SK-N-DZ (cell line): ENCODE measurements at places on chromosomes 5 and 9.

DNA sequence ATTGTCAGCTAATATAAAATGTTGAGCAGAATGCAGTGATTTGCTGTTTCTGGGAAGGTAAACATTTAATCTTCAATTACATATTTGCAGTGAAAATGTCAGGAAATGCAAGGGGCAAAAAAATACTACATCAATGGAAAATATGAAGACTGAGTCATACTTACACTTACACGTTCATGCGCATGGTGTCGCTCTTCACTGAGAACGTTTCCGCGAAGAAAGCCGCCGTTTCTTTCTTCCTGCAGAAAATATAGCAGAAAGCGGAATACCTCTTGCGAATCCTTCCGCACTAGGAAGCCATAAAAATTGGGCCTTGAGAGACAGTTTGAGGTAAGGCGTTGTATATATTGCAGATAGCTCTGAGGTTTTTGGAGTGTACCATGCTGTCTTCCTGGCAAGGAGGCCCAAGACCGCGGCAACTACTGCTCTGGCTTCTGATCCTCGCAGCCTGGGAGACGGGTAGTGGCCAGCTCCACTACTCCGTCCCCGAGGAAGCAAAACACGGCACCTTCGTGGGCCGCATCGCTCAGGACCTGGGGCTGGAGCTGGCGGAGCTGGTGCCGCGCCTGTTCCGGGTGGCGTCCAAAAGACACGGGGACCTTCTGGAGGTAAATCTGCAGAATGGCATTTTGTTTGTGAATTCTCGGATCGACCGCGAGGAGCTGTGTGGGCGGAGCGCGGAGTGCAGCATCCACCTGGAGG lies at the start of gene PCDHA13:
PCDHA13 (plus strand) TSS at position 236 of the 702 bp plus-strand sequence; CDS start at position 381, 145 bp downstream.
- no peak for DNase-seq

GRCh38 chr5:170597109-170597751 lies 93.4 kb downstream of the KCNIP1 start:
- DNase-seq = peak; percentile 25

DNA sequence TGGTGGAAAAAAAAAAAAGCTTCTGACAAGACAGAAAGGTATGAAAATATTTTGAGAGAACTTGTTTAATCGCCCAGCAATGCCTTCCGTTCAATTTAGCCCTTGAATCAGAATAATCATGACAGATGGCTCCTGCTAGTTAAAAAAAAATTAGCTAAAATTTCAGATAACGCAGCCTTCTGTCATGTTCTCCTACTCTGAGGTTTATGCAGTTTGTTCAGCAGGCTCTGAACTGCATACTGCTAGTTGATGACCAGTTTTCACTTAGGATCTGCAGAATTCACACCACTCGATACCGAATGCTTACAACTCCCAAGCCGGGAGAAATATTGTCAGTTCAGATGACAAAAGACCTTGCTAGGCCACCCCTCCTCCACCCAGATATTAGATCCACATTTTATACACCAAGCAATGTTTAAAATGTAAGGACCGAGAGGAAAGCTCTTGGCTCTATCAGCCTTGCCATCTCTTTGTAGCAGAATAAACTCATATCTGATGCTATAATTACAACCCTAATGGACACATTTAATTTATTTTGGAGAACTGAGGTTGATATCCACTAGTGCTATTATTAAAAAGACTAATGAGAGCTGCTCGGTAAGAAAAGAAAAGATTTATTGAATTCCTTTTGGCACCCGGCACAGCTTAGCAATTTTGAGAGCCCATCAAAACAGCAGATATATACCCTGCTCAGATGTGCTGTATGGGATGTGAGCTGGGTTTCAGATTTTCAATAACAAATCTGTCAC lies 322.8 kb downstream of the GLIS3 start:
- DNase-seq = no peak

DNA sequence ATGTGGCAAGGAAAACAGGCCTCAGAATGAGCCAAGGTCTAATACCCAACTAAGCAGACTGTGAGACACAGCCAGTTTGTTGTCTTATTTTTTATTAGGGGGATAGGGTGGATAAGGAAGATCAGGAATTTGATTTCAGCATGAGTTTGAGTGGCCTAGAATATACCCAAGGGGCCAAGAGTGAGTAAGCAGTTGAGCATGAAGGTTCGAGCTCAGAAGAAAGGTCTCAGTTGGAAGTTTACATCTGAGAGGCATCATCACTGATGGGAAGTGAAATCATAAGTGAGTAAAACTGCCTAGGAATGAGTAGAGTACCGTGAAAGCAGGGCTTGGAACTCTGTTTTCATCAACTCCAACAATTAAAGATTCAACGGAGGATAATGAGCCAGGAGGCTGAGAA lies 12.6 kb downstream of the PSMD5 start:
- DNase-seq = no peak

- DNase-seq = no peak
These were observed 42.3 kb downstream of the SH3RF2 start for GRCh38 chr5:145978708-145979107.

GRCh38 chr5:951940-952596 lies 56.5 kb upstream of the NKD2 start:
- no peak for DNase-seq

DNA sequence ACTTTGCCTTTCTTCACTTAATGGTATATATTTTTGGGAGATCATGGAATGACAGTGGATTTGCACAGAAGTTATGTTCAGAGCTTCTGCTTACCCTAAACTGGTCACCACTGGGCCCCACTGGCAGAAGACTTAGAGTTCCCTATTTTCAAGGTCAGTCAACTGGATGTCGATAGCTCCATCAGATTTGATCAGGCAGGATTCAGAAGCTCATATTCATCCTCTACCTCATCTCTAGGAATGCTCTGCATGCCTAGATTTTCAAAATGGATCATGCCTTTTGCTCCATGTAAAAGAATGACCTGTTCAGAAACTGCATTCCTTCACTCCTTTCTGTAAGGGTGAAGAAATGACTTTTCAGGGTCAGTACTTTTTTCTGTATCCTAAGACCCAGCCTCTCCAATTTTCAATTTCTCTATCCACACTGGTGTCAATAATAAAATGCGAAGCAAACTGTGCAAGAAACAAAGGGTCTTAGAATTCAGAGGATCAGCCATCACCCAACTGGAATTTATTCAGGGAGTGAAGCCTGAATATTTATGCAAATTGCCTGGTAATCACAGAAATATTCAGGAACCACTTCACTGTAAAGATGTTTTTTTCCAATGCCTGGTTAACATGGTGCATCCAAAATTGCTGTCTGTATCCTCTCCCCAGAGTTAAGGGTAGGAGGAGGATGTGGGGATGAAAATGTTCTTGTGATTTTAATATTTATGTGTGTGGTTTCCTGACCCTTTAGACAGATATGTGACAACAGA lies 125.4 kb downstream of the DOCK2 start:
- DNase-seq = no peak

DNA sequence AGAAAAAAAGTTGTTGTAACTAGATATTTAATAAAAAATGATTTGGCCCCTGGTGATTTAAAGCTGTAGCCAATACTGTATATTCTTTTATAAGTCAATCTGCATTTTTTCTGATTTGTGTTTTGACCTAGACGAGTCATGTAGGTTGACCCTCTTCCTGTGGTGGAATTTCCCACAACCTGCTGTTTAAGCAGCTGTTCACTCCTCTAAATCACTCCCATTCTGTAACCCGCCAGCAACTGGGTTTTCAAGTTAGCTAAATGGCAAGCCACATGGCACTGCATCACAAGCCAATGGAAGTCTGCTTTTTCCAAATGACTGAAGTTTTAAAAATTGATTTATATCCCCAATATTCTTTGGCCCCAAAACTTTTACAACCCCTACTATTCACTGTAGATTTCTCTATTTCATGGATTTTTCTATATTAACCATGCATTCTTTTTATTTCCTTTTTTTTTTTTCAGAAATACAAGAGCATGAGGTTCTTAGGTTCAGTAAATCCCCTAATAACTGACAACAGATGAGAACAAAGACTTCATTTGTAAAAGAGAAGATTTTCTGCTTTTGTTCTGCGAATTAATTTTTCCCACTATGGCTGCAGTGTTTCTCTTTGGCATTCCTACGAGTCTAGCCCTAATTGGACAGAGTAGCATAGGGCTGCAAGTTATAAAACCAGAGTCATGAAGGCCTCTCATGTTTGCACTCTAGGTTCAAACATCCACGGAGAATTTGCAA lies 184.5 kb upstream of the TLE4 start:
- DNase-seq = no peak

DNA sequence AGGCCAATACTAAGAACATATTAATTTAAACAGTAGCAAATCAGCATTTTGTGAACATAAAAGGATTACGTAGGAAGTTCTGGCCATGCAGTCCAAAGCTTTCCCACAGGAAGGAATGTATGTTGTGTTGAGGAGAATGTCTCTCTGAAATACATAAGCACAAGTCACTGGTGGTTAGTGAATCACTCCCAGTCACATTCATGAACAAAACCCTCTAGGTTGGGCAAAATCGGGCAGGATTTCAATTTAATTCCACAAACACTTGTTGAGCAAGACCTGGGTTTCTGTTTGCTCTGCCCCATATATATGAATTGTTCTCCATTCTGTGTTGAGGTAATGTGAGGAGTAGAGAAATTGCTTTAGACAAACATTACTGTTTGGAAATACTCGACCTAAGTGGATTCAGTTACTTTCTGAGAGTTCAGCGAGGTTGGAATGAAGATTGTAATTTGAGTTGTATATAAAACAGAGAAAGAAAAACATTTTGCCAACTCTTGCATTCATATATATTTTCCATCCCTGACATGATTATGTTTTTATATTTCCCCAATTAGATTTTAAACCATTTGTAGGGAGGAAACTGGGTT lies 127.6 kb upstream of the RPS23 start:
- no peak for DNase-seq

- DNase-seq = no peak
These were observed 155.6 kb downstream of the CRB2 start for GRCh38 chr9:123511326-123512277.

DNA sequence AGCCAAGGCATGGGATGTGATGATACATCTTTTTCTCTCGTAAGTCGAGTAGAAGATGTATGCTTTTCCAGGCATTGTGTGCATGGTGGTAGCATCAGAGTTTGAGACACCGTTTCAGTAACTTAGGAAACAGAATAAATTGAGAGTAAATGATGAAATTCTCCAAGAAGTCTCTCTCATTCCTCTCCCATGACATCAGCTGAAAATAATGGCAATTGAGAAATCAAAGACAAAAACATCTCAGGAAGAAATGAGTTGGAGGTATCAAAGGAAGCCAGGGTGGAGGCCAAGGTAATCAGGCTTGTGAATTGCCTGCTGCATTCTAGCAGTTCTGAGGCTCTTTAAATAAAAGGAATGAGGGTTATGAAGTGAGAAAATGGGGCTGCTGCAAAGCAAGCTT lies 53.9 kb downstream of the SGCD start:
- no peak for DNase-seq

- DNase-seq = peak; percentile 81
These were observed 535.2 kb upstream of the ZNF608 start for GRCh38 chr5:125281667-125282066.

- DNase-seq = peak; percentile 77
These were observed 26.3 kb downstream of the CDK7 start for GRCh38 chr5:69261034-69261433.

DNA sequence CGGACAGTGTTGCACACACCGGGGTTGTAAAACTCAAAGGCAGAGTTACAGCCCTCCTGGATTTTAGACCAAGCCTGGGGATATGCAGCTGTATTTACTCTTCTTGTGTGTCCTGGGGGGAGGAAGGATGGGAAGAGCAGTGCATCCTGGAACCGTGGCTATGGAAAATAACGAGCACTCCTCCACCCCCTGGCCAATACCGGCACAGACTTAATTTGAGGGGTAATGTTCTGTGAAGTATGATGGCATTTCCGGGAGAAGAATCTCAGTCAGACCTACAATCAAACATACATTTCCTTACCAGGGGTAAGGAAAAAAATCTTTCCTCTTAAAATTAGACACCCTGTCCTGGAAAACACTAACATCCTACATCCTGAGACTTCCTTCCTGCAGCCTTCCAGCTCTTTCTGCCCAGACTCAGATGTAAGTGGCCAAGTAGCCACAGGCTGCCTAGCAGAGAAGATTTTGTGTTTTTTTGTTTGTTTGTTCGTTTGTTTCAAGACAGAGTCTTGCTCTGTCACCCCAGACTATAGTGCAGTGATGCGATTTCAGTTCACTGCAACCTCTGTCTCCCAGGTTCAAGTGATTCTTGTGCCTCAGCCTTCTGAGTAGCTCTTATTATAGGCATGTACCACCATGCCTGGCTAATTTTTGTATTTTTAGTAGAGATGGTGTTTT lies 11.0 kb upstream of the ERMP1 start:
- DNase-seq = no peak

GRCh38 chr5:1743769-1744085 lies 55.9 kb downstream of the MRPL36 start:
- no peak for DNase-seq

- peak; percentile 56 for DNase-seq
These were observed 257.5 kb downstream of the NSG2 start for GRCh38 chr5:174303035-174303434.

DNA sequence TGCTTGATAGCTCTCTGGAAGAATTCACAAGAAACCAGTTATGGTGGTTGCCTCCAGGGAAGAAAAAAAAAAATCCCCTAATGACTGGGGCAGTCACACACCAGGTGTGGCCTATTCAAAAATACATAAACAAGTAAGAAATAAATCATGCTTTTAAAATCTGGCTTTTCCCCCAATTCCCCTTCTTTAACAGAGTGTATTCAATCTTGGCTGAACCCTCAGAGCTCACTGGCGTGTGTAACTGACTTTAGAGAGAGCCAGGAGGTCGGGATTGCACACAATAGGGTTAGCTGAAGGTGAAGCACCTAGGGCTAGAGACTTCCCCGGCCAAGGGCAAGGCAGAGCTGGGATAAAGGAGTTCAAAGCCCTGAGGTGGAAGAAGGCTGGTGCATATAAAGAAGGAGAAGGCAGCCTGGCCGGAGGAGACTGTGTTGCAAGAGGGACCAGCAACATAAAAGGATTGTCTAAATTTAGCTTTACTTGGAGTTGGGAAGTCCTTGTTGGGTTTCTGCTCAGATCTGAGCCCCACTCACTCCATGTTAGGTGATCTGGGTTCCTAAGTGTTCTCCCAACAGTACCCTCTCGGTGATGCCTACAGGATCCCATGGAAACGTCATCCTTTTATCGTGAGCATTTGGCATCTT lies 19.7 kb downstream of the FNBP1 start:
- DNase-seq = no peak

- no peak for DNase-seq
These were observed 100.0 kb downstream of the GDNF start for GRCh38 chr5:37739817-37740261.

GRCh38 chr9:20256284-20256948 lies 365.9 kb downstream of the MLLT3 start:
- no peak for DNase-seq

DNA sequence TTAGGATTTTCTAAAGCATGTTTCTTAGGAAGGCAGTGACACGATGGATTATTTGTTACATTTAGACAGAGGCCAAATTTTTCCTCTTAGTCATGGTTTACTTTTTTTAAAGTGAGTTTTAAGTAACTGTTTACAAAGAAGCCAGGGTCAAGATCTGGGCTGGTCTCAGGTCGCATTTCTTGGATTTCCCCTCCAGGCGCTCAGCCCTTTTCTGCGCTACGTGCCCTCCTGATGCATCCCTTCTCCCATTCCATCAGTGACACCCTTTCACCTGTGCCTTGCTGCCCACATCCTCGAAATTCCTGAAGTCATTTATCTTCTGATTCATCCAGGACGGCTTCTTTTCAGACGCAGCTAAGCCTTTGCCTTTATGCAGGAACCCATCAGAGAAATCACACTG lies 330.3 kb downstream of the IRX1 start:
- DNase-seq = no peak
